Pancreas (tissue), 10 donors: ENCODE measurements at places on chromosomes 3 and 15. TPM values are rescaled to one million over a fixed set of nuclear protein-coding genes. Genes with fewer than 3 reads are reported as not detected.
A peak's percentile ranks its signal among the peaks of the same experiment; 100 is the strongest.

The FAM107A gene
- 3.5 TPM for total RNA-seq

The FAM227B gene
- total RNA-seq = 3.7 TPM

The TEX9 gene
- 4.7 TPM for total RNA-seq

The SHC4 gene
- 0.24 TPM for total RNA-seq

The DNAH1 gene
- 2.9 TPM for total RNA-seq

The CASR gene
- 7.6 TPM for total RNA-seq

The ATP10A gene
- 0.32 TPM for total RNA-seq

The NANOGP8 gene
- not detected for total RNA-seq

The ECE2 gene
- 9.3 TPM for total RNA-seq

- no peak for DNase-seq
Observed at GRCh38 chr3:113643583-113643982, 52.9 kb downstream of the USF3 start.

DNA sequence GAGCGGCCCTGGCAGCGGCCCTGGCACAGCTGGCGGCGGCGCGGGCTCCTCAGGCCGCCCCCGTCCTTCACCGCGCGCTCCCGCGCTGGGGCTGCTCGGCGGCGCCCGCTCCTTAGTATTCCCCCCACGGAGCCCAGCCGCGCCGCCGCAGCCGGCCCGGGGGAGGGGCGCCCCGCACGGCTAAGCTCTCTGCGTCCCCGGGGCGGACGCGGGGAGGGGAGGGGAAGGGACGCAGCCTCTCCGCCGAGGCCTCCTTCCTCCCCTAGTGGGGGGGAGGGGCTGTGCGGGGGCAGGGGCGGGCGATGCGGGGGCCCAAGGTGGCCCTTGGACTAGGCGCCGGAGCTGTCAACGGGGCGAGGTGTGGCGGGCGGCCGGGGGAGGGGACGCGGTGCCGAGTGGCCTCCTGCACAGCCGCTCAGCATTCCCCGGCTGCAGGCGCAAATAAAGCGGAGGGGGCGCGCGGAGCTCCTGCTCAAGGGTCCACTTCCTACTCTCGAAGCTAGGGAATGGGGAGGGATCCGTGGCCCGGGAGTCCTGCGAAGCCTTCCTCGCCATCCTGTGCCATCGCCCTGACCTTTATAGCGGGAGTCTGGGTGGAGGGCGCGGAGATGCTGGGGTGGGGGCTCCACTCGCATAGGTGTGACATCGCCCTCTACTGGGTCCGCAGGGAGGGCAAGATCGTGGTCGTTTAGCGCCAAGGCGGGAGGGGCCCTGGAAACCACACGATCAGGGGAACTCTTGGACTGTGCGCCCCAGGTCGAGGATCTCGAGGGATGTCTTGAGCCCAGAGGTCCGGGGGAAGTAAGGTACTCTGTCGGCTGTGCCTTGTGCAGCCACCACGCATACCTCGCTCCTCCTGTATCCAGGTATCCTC is 22.2 kb downstream of the EPHB3 start:
- no peak for DNase-seq

DNA sequence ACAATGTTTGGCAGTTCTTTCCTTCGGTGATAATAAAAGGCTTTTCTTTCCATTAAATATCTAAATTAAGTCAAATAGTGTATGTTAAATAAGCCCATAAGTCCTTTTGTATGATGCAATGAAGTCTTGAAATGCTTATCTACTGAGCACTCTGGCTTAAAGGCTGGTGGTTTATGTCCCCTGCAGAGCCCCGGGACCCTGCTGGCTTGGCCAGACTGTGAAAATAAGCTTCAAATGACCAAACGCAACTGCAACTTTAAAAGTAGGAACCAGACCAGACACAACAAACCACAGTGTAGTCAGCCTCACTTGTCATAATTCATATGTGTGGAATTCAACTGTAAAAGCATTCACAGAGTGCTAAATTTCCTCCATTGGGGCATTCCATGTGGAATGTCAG is 72.5 kb downstream of the FOXP1 start:
- DNase-seq = no peak

GRCh38 chr3:132145833-132146232 is 111.0 kb upstream of the CPNE4 start:
- DNase-seq = no peak

- DNase-seq = no peak
Observed at GRCh38 chr3:5255404-5256344, 68.2 kb downstream of the EDEM1 start.

DNA sequence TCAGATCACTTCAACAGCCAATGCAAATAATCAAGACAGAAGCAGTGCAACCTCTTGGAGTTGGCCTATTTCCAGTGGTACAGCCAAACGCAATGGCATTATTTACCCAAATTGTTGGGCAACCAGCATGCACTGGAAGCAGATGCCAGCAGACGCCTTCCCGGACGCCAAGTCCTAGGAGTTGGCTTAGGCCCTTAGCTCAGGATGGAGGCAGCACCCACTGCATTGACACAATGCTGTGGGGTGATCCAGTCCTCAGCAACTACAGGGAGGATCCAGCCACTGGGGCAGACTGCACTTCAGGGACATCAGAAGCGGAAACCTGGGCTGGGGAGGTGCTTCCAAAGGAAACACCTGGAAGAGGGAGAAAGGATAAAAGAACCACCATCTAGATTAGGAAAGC is 290.4 kb downstream of the FAM43A start:
- no peak for DNase-seq

DNA sequence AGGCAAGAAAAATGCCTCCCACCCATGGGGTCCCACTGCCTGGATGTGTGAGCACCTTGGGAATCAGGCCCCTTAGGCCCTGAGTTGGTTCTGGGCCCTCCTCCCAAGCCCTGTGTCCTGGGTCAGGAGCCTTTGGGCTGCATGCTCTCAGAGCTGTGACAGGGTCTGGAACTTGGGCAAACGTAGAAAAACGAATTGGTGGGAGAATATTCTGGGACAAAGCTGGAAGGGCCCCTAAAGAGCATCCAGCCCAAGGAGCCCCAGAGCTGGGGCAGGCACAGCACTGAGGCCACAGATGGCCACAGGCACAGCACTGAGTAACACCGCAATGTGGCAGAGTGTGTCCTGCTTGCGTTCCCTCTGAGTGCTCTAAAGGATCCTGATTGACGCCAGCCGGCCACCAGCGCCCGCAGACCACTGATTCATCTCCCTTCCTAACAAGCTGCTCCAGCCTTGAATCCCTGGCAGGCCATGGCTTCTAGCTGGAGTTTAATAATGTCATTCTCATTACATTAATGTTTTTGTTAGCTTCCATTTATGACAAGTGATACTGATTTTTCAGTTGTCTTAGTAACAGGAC is 18.6 kb upstream of the SEC13 start:
- DNase-seq = no peak

- DNase-seq = no peak
Observed at GRCh38 chr3:192273001-192273696, 454.2 kb downstream of the FGF12 start.

- peak; percentile 76 for DNase-seq
Observed at GRCh38 chr3:184334470-184335158, 2.8 kb upstream of the FAM131A start.

GRCh38 chr3:88195951-88196434 is 46.2 kb downstream of the C3orf38 start:
- DNase-seq = no peak

- peak; percentile 62 for DNase-seq
Observed at GRCh38 chr15:77004189-77004588, 9.3 kb downstream of the PSTPIP1 start.

GRCh38 chr15:60544581-60545264 is 65.8 kb upstream of the ICE2 start:
- DNase-seq = no peak

GRCh38 chr15:40346579-40347558 is 4.0 kb upstream of the PHGR1 start:
- DNase-seq = no peak

GRCh38 chr3:193207290-193208273 is 33.4 kb upstream of the PLAAT1 start:
- DNase-seq = no peak

- no peak for DNase-seq
Observed at GRCh38 chr3:106530367-106530766, 661.6 kb upstream of the CBLB start.

- DNase-seq = no peak
Observed at GRCh38 chr3:153970741-153971347, 150.3 kb upstream of the ARHGEF26 start.

GRCh38 chr3:71226565-71227269 is 356.8 kb downstream of the FOXP1 start:
- DNase-seq = no peak

GRCh38 chr3:13877911-13878280 is 2.0 kb downstream of the WNT7A start:
- no peak for DNase-seq

DNA sequence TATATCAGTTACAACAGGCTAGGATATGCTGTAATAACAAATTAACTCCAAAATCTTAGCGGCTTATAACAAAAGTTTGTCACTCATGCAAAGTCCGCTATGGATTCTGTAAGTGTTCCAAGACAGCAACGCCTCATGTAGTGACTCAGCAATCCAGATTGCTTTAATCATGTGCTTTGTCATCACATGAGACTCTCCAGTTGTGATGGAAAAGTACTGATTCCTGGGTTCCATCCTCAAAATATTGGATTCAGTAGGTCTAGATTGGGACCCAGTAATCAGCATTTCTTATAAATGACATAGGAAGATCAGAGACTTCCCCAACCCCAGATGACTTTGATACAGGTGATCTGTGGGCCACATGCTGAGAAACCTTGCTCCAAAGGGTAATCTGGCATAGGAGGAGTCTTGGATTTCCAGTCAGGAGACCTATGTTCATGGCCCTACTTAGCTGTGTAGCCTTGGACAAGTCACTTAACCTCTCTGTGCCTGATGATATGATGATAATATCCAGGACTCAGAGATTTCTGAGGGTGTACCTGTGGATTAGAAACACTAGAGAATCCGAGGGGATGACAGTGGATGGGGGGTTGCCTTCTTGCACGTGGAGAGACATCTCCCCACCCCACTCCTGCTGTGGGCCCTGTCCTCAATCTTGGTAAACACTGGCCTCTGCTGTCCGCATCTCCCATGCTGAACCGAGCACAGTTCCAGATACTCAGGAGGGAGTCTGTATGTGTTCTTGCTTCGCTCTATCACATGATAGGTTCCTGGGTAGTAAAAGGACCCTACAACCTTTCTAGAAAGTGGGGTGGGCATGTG is 65.5 kb downstream of the CORO2B start:
- no peak for DNase-seq

GRCh38 chr3:167346171-167346570 is 33.9 kb downstream of the ZBBX start:
- no peak for DNase-seq

- DNase-seq = peak; percentile 22
Observed at GRCh38 chr3:43894176-43895049, 203.7 kb downstream of the ABHD5 start.

DNA sequence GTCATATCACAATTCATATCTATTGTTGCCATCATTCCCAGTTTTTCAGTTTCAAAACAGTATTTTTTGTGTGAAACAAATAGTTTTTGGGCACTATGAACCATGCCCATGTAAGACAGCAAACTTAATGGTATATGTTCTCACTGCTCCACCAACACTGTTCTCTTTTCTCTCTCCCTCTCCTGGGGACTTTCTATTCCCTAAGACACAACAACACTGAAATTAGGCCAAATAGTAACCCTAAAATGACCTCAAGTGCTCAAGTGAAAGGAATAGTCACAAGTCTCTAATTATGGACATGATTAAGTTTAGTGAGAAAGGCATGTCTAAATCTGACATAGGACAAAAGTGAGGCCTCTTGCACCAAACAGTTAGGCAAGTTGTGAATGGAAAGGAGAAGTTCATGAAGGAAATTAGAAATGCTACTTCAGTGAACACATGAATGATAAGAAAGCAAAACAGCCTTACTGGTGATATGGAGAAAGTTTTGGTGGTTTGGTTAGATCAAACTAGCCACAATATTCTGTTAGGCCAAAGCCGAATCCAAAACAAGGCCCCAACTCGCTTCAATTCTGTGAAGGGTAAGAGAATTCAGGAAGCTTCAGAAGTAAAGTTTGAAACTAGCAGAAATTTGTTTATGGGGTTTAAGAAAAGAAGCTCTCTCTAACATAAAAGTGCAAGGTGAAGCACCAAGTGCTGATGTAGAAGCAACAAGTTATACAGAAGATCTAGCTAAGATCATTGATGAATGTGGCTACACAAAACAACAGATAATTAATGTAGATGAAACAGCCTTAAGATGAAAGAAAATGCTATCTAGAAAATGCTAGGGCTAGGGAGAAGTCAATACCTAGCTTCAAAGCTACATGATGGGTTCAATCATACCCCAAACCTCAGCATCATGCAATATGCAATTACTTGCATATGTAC is 104.2 kb downstream of the CBLB start:
- no peak for DNase-seq

- no peak for DNase-seq
Observed at GRCh38 chr3:108389372-108389771, 93.0 kb downstream of the HHLA2 start.

DNA sequence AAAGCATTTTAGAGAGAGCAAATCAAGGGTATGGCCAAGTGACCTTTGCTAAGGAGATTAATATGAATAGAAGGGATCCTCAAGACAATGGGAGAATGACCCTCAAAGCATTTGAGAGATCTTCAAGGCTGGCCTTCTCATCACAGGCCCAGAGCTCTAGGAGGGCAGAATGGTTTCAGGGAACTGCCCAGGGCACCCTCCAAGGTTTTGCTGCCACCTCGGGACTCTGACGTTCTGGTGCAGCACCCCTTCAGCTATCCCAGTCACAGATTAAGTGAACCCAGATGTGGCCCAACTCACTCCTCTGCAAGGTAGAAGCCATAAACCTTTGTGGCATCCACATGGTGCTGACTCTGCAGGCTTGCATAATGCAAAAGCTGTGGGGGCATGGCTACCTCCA is 209.3 kb downstream of the TLE3 start:
- no peak for DNase-seq

DNA sequence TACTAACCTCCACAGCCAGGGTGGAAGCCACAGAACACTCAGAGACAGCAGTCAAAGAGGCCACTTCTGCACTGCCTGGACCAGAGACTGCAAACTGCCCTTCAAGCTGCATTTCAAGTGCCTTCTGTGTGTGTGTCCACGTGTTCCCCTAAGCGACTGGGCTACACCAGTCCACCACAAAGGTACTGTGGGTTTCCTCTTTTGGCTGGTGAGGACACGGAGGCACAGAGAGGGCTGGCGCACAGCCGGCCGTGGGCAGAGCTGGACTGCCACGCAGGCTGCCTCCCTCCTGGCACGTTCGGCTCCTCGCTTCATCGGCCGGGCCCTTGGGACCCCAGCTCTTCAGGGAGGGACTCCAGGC is 60.9 kb downstream of the MGLL start:
- DNase-seq = no peak

DNA sequence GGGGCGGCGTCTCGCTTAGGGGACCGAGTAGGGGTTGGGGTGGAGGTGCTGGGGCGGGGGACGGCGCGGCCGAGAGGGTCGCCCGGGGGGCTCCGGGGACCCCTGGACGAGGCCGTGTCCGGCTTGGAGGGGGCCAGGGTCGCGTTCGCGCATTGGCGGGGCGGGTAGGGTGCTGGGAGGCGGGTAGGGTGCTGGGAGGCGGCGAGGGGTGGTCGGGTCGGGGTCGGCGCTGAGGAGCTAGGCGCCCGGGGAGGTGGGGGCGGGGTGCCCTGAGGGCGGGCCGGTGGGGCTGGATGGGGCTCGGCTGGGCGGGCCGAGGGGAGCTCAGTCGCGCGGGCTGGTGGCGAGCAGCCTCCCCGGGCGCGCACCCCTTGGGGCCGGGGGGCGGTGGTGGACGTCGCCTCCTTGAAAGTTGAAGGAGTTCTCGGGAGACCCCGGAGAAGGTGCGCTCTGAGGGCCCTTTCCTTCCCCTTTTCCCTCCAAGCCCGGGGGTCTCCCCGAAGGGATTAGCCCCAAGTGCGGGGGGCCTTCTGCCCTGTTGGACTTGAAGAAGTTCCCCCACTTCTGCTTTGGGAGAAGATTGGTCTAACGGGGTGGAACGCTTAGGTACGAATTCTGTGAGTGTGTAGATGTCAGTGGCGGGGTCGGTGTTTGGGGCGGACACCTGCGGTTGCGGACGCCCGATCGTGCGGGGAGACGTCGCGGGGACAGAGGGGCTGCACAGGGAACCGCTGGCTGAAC is 543 bp downstream of the MEF2A start:
- DNase-seq = peak; percentile 77
